ENCODE measurements at places on chromosomes 3 and 15. TPM values are rescaled to one million over a fixed set of nuclear protein-coding genes. Genes with fewer than 3 reads are reported as not detected.

Gene ADGRG7
- not detected for total RNA-seq

Gene CACNA2D3
- not detected for total RNA-seq

Gene ARL14
- 0.14 TPM for total RNA-seq

Gene PLA2G4F
- not detected for total RNA-seq

Gene POU1F1
- total RNA-seq, result not detected

Gene CLEC3B
- not detected for total RNA-seq

Gene ROBO2
- total RNA-seq, result 0.66 TPM

Gene CNTN3
- 2.6 TPM for total RNA-seq

Gene FILIP1L
- 35.6 TPM for total RNA-seq
